ENCODE measurements at places on chromosomes 7 and 10.

GRCh38 chr10:48456361-48456804, 148.5 kb downstream of the ARHGAP22 start:
- H3K36me3 ChIP-seq: no peaks in the 10 kb centered on the region
- H3K4me3 ChIP-seq: no peak overlapping the region
- H3K27ac ChIP-seq: no peak overlapping the region
- DNase-seq: no peak
- H3K4me1 ChIP-seq: peaks cover 11% of the 10 kb centered on the region
- H3K27me3 ChIP-seq: peaks cover 19% of the 10 kb centered on the region

- no peaks in the 10 kb centered on the region for H3K27me3 ChIP-seq
- H3K4me1 ChIP-seq: no peaks in the 10 kb centered on the region
- H3K36me3 ChIP-seq: no peaks in the 10 kb centered on the region
- DNase-seq: no peak
- H3K4me3 ChIP-seq: no peak overlapping the region
- no peak overlapping the region for H3K27ac ChIP-seq
Measured at GRCh38 chr7:91655656-91656055, 224.8 kb downstream of the MTERF1 start.

DNA sequence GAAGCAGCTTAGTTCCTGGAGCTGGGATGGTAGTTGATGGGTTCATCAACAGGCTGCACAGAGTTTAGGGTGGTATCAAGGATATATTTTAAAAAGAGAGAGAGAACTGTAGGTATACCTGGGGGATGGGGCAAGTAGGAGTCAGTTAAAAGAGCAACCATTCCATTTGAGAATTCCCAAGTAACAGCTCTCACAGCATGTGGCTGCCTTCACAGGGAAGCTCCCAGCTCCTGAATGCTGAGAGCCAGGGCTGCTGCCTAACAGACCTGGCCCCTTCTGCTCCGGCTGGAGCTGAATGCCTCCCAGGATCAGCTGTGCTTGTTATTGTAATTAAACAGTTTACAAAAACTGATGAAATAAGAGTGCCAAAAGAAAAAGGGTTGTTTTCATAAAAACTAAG, 58.8 kb upstream of the GPR26 start:
- H3K27ac ChIP-seq: no peak overlapping the region
- H3K27me3 ChIP-seq: no peaks in the 10 kb centered on the region
- peak; percentile 86 for DNase-seq
- no peaks in the 10 kb centered on the region for H3K36me3 ChIP-seq

DNA sequence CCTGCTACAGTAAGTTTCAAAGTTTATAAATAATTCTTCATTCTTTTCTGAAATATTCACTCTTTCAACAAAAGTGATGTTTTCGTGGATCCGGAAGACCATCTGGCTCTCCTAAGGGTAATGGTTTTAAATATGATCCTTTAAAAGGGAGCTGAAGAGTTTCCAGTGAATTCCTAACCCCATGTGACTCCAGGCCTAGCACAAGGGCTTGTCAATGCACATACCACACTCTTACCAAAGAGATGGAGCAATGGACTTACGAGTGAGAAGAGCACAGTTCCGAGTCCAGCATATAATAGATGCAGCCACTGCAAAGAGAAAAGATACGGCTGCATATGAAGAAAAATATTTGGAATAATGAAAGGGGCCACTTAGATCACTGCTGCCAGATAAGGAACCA, 32.1 kb upstream of the GATAD1 start:
- no peak overlapping the region for H3K4me3 ChIP-seq
- H3K36me3 ChIP-seq: no peaks in the 10 kb centered on the region

DNA sequence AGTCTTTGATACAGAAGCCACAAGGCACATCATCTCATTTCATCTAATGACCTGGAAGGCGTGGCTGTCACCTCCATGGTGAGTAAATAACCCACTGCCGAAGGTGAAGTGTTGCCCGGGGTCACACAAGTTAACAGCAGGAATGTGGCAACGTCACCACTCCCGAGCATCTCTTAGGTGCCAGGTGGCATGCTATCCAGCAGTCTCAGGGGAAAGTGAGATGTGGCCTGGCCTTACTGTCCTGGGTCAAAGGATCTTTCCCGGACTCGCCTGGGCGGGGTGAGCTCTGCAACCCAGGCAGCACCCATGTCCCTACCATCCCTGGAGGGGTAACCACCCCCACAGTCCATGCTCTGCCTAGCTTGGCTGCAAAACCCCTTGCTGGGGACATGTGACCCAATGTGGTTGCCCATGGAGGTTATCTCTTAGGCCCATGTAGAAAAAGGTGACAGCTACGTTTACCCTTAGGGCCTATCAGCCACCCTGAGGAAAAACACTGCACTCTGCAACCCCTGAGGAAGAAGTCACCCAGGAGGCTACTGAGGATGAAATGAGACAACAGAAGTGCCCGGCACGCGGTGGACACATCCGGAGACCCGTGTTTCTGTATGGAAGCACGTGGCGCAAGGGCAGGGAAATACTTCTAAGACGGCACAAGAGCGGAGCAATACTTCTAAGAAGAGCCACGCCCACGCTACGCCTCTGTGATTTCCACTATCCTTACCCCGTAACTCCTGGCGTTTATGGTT, 52.0 kb downstream of the BAIAP2L1 start:
- DNase-seq: no peak
- no peak overlapping the region for H3K27ac ChIP-seq
- H3K27me3 ChIP-seq: peaks cover 11% of the 10 kb centered on the region
- peaks cover 7% of the 10 kb centered on the region for H3K4me1 ChIP-seq
- no peak overlapping the region for H3K4me3 ChIP-seq

GRCh38 chr10:93383562-93383981, 98.6 kb downstream of the MYOF start:
- H3K36me3 ChIP-seq: peaks cover 79% of the 10 kb centered on the region
- H3K4me3 ChIP-seq: no peak overlapping the region
- peaks cover 20% of the 10 kb centered on the region for H3K4me1 ChIP-seq

- no peak for DNase-seq
- peak overlapping the region; percentile 7 for H3K27ac ChIP-seq
- no peak overlapping the region for H3K4me3 ChIP-seq
- H3K4me1 ChIP-seq: peaks cover 37% of the 10 kb centered on the region
- no peaks in the 10 kb centered on the region for H3K36me3 ChIP-seq
Measured at GRCh38 chr10:99979066-99979685, 30.6 kb downstream of the DNMBP start.

DNA sequence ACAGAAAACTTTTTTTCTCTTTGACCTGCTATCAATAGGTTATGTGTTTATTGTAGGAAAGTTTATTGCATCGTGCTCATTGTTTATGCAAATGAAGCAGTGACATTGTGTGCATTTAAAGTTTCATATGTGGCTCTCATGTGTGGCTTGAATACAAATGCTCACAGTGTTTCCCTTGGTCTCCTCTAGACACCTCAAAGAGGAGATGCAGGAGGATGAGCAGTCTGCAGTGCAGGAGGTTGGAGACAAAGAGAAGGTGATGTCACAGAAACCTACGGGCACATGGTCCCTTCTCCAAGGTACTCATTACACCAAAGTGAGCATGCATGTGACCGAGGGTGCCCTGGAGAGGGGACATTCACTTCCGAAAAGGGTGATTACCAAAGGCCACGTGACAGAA, 430.2 kb downstream of the INHBA start:
- DNase-seq: peak; percentile 74
- no peak overlapping the region for H3K27ac ChIP-seq
- H3K36me3 ChIP-seq: no peaks in the 10 kb centered on the region
- no peak overlapping the region for H3K4me3 ChIP-seq

GRCh38 chr7:47818796-47819606, 129.3 kb downstream of the PKD1L1 start:
- DNase-seq: no peak
- no peak overlapping the region for H3K4me3 ChIP-seq
- no peak overlapping the region for H3K27ac ChIP-seq
- H3K36me3 ChIP-seq: no peaks in the 10 kb centered on the region

DNA sequence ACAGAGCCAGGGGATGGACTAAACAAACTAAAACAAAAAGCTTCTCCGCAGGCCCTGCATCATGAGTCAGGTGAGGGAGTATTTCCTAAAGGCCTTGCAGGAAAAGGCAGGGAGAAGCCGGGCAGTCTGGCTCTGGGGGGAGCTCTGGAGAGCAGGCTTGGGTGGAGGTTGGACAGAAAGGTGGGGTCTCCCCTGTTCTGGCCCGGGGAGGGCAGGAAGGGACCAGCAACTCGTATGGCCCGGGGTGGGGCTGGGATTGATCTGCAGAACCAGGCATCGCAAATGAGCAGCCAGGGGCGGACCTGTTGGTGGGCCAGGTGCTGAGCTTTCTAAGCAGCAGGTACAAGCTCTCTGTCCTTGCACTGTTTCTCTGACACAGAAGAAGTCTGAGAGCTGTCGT, 235.2 kb downstream of the TCERG1L start:
- no peaks in the 10 kb centered on the region for H3K4me1 ChIP-seq
- no peaks in the 10 kb centered on the region for H3K36me3 ChIP-seq
- no peak overlapping the region for H3K27ac ChIP-seq
- H3K27me3 ChIP-seq: no peaks in the 10 kb centered on the region
- no peak for DNase-seq
- H3K4me3 ChIP-seq: no peak overlapping the region

DNA sequence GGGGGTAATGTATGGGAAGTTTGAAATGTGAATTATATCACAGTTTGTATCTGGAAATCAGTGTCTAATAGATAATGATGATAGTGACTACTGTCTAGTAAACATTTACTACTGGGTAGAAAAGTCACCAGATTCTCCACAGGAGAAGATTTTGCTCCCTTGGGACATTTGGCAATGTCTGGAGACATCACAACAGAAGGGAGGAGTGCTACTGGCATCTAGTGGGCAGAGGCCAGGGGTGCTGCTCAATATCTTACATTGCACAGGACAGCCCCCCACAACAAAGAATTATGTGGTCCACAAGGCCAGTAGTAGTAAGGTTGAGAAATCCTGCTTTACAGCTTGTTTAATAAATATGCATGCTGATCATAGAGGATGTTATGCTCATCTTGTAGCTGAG, 92.3 kb upstream of the PRPS1L1 start:
- no peak overlapping the region for H3K4me3 ChIP-seq
- H3K27me3 ChIP-seq: no peaks in the 10 kb centered on the region
- DNase-seq: no peak
- no peaks in the 10 kb centered on the region for H3K36me3 ChIP-seq
- H3K4me1 ChIP-seq: peaks cover 15% of the 10 kb centered on the region
- H3K27ac ChIP-seq: no peak overlapping the region

GRCh38 chr10:84924131-84924530, 595.7 kb downstream of the CCSER2 start:
- H3K36me3 ChIP-seq: no peaks in the 10 kb centered on the region
- H3K27me3 ChIP-seq: no peaks in the 10 kb centered on the region

Data from esophagus muscularis mucosa (tissue), 4 donors.